Neuronal stem cell (in vitro differentiated cells): ENCODE measurements at places on chromosomes 5 and 9.

- DNase-seq, result no peak
These were observed 3.0 kb upstream of the HNRNPAB start for GRCh38 chr5:178201221-178201926.

- DNase-seq, result no peak
These were observed 93.1 kb upstream of the IFNK start for GRCh38 chr9:27430750-27431535.

- DNase-seq, result no peak
These were observed 85.8 kb upstream of the MVB12B start for GRCh38 chr9:126240835-126241234.

GRCh38 chr9:7906783-7907550, 107.4 kb upstream of the DMAC1 start:
- no peak for DNase-seq

- DNase-seq, result no peak
These were observed 138.5 kb upstream of the IRX2 start for GRCh38 chr5:2890011-2890410.

DNA sequence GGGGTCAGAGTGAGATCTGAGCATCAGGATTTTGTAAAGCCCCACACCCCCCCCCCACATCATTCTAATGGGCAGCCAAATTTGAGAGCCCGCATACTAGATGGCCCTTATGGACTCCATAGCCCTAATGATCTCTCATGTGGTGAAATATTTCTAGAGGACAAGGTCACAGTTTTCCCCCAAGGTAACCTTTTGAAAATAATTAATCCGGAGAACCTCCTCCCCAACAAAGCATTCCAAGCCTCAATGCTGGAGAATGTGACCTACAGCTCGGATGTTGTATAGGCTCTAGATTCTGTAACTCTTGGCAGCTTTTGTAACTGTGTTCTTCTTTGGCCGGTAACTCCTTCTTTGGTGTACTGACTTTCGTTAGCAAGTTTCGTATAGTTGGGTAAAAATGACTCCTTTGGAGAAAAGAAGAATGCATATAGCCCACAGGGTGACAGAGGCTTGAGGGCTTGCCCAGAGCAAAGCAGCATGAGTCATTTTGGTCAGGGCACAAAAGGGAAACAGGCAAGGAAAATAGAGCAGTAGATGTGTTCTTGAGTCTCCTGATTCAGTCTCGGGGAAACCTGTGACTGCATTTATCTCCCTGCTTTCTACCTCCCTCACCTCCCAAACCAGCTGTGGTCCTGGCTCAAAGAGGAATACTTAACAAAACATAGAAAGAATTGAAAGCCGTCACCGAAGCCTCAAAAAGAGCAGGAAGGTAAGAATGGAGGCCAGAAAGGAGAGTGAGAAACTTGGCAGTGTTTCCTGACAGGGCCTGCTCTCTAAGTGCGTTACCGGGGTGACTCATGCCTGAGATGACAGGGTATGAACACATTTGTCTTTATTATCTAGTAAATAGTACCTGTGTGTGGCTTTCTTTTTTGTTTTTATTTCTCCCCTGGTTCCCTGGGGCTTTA, 6.6 kb upstream of the XPA start:
- no peak for DNase-seq

DNA sequence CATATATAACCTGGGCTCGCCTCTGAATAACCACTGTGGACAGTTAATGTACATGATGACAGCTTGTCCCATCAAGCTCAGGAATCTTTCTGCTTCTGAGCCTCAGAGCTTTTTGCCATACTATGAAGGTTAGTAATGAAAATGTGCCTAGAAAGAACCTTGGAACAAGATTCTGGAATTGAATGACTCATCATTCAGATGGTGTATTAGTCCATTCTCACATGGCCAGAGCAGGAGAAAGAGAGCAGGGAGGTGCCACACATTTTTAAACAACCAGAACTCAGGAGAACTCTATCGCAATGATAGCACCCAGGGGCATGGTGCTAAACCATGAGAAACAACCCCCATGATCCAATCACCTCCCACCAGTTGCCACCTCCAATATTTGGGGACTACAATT, 542.1 kb downstream of the PRR16 start:
- DNase-seq, result no peak

GRCh38 chr9:81772144-81772543, 82.8 kb upstream of the TLE1 start:
- DNase-seq, result no peak

- DNase-seq, result no peak
These were observed 191.4 kb downstream of the HSPA4 start for GRCh38 chr5:133243196-133243595.
